NCI-H1436 (cell line): ENCODE measurements at places on chromosomes 1 and 21.

DNA sequence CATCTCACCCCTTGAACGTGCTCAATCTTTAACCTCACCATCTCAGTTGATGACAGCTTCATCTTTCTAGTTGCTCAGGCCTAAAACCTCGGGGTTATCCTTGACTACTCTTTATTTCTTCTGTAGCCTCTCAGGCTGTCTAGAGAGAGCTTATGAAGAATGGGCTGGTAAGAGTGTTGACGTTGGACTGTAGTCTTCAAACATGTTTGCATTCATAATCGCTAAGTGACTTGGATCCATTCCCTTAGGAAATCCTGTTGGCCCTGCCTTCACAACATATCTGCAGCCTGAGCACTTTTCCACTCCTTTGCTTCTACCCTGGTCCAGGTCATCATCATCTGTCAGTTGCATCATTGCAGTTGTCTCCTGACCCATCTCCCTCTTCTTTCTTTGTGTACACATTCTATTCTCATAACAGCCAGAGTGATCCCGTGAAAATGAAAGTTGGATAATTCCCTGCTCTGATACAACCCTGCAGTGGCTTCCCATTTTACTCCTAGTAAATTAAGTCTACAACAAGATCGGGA, 10.5 kb downstream of the UCK2 start:
- DNase-seq: no peak

DNA sequence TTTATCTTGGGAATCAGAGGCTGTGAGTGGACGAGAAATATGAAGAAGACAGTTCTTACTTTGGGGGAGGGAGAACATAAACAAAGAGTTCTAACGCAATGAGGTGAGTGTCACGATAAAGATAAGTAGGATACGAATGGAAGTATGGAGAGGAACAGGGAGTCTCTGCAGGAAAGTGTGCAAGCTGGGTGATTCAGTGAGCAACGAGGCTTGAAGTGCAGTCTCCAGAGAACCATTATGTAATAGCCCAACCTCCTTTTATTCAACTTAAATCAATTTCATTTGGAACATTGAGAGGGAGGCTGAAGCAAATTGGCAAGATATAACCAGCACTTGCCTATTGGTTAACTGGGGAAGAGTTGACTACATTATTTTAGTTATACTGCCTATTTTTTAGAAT, 99.3 kb upstream of the PLD5 start:
- DNase-seq: no peak

DNA sequence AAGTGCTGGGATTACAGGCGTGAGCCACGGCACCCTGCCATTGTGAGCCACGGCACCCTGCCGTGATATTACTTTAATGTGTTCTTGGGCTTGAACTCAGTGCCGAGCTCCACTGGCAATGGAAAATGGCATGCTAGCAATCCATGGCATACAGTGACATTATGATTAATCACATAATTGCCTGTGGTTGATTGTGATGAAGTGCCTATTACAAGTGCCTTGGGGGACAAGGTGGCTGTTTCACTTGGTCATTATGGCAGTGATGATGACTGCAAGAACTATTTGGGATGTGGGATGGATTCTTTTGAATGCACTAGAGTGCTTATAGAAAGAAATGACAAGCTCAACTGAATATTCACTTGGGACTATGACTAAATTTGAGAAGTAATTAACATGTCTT, 22.3 kb upstream of the HPCAL4 start:
- no peak for DNase-seq

DNA sequence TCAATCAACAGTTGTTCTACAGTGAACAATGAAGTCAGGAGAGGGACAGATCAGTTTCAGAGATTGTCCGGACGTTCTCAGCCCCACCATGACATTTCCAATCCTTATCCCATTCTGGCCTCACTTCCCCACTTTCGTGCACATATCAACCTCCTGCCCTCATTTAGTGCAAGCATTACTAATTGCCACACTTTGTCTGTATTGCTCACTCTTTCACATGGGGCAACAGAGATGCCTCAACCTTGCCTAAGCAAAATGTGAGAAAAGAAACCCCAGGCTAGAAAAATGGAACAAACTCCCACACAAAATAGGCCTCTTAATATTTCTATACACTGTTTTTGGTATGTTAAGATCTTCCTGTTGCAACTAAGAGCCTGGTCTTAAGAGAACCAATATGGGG, 8.9 kb upstream of the RGS1 start:
- no peak for DNase-seq

DNA sequence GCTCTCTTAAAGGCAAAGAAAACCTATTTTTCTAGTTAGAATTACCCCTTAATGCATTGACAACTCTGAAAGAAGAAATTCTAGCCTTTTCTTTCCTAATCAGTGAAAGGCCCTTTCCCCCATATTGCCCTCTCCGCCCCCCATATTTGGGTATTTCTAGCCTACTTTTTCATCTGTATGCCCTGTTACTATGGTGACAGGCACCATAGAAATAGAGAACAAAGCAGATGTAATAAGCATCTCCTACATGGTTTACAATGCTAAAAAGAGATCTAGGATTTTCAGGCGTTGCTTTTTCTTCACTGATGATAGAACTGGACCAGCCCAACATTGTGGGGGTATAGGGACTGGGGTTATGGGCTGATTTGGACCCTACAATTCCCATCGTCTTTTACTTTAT, 14.5 kb downstream of the LRRC8B start:
- DNase-seq: no peak

- no peak for DNase-seq
Measured at GRCh38 chr21:33981391-33982101, 65.9 kb upstream of the ATP5PO start.

GRCh38 chr1:194056169-194056568, 869.8 kb upstream of the B3GALT2 start:
- DNase-seq: no peak

DNA sequence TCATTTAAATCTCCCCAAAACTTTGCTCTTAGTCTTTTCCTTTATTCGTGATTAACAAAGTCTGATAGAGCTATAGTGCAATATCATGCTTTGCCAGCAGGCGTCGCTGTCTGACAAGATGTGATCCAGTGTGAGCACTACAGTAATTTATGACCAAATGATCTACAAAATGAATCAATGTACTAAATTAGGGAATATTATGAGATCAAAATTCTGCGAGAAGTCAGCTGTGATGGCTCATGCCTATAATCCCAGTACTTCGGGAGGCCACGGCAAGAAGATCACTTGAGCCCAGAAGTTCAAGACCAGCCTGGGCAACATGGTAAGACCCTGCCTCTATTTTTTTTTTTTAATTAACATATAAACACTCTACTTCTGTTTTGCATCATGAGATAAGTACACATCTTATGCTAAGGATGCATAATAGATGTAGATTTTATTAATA, 3.6 kb upstream of the SPSB1 start:
- DNase-seq: peak; percentile 13

- DNase-seq: no peak
Measured at GRCh38 chr1:219798283-219799030, 129.9 kb downstream of the SLC30A10 start.

GRCh38 chr1:171794085-171794484, 12.6 kb downstream of the METTL13 start:
- DNase-seq: no peak

DNA sequence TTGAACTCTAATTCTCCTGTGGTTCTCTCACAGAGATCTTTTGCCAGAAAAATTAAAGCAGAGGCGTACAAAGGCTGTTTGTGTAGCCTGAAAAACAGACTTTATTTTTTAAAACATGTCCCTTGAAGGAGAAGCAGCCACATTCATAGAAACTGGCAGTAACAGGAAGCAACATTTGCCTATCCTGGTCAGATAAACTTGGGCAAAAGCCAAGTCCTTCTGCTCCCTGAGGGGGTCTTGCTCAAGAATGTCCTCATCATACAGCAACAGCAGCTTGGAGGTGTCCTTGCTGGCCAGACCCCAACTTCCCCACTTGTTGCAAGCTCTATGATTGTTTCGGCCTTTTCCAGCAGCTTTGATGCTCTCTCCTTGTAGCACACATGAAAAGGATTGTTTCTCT, 36.3 kb downstream of the MSTO1 start:
- no peak for DNase-seq

GRCh38 chr1:183544598-183545297, 45.5 kb downstream of the NCF2 start:
- DNase-seq: no peak

DNA sequence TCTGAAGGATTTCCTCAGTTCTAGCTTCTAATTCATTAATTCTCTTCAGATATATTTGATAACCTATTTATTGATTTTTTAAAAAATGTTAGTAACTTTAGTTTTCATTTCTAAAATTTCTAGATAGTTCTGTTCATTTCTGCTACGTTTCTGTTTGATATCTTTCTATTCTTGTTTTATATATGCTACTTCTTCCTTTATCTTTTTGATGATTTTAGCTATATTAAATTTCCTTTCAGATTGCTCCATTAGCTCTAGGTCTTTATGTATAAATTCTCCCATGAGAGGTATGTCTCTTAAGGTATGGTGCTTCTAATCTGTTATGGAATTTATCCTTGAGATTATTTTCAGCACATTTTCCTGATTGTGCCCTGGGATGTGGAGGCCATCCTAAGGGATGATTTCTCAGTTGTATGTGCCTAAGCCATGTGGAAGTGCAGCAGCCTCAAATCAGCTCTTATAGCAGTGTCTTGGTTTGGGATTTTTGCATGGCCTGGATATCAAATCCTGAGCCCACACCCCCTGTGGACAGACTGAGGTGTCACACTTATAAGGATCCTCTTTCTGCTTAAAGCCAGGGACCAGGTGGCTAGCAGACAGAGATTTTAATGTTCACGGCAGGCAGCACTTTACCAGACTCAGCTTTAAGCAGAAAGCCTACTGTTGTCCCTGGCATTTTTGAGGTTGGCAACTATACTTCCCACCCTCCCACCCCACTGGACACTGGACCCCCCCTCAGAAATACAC, 6.2 kb upstream of the KCNQ4 start:
- DNase-seq: no peak

GRCh38 chr21:38293113-38293512, 36.3 kb downstream of the KCNJ15 start:
- DNase-seq: no peak

DNA sequence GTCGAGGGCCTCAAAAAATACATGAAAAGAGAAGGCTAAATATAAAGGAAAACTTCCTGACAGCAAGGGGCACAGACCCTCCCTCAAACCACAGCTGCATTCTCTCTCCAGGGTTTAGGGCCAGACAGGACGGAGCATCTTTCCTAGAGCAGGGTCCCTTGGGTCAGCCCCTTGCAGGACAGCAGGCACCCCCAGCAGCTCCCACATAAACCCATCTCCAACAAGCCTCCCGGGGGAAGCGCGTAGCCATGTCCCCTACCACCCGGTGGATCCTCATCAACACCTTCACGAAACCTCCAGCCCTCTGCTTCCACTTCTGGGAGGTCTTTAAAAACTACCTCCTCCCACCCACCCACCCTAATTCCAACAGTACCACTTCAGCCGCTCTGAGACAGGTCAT, 59.5 kb downstream of the CD46 start:
- no peak for DNase-seq

GRCh38 chr1:234763367-234763766, 153.4 kb upstream of the IRF2BP2 start:
- DNase-seq: no peak

DNA sequence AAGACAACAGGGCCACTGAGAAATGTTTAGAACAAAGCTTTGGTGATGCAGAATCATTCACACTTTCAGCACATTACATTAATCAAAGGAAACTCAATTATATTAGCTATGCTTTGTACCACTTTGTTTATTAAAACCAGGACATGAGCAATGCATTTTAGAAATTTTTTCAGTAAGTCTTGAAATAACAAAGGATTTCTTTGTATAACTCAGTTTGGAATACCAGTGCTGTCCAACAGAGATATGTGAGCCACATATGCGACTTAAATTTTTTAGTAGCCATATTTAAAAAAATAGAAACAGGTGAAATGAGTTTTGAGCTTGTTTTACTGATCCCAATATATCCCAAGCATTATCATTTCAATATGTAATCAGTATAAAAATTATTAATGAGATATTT, 18.8 kb upstream of the F3 start:
- no peak for DNase-seq
